ENCODE measurements at places on chromosomes 6 and 20.

- DNase-seq = no peak
Observed at GRCh38 chr6:155542036-155542435, 86.4 kb upstream of the NOX3 start.

GRCh38 chr6:13248053-13248452 is 80.3 kb downstream of the TBC1D7 start:
- DNase-seq = no peak

DNA sequence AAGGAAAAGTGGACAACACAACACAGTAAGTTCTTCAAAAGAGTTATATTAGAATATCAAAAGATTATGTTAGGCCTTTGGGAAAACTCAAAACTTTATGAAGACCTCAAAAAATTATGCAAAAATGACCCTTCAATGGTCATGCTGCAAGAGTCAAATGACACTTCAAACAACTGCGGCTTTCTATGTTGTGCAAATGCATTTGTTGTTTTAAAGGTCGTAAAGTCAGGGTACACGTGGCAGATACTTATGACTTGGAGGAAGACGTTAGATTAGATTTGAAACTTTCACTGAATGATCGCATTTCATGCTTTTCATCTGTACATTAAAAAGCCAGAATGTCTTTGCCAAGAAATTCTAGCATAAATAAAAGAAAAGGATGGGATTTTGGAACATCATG is 31.4 kb downstream of the BCAS1 start:
- no peak for DNase-seq

GRCh38 chr6:158708239-158708638 is 58.4 kb downstream of the SYTL3 start:
- no peak for DNase-seq

DNA sequence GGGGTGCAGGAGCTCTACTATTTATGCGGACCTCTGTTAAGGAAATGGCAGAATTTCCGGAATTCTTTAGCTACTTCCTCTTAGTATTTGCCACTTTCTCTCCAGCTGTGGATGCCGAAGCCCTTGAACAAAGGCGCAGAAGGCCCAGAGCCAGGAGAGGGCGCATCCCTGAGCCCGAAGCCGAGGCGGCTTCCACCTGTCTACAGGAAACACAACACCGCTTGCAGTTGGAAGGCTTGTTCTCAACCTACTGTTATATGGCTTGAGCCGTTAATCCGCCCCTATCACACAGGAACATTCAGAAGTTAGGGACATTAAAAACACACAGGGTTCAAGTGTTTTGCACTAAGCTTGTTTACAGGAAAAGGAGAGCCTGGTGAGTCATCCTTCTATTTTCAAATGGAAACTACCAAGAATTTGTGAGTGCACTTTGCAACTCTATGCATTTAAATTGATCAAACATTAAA is 417.1 kb downstream of the BCKDHB start:
- DNase-seq = no peak

Data from cerebellar nuclear complex (tissue), 1 donor.